A172 (cell line): ENCODE measurements at places on chromosomes 11 and 22. TPM values are rescaled to one million over a fixed set of nuclear protein-coding genes. Genes with fewer than 3 reads are reported as not detected.

PMM1 gene
- total RNA-seq: 6.9 and 8.9 TPM in 2 replicates

MMP12 gene
- 0.10 TPM in 2 replicates for total RNA-seq

AQP11 gene
- 5.8 and 8.4 TPM in 2 replicates for total RNA-seq

OR51B2 gene
- 0.29 and 1.5 TPM in 2 replicates for total RNA-seq
